ENCODE measurements at places on chromosomes 5 and 9. TPM values are rescaled to one million over a fixed set of nuclear protein-coding genes. Genes with fewer than 3 reads are reported as not detected.

Gene CDX1
- total RNA-seq: 0.91 TPM

Gene HARS1
- 62.6 TPM for total RNA-seq

Gene SLC6A3
- total RNA-seq: not detected

Gene GPX3
- total RNA-seq: 56.0 TPM

Gene NIPAL4
- 0.07 TPM for total RNA-seq

Gene TYRP1
- total RNA-seq: 2.5 TPM

Gene ADRB2
- 1.2 TPM for total RNA-seq
